ENCODE measurements at places on chromosomes 6 and 20.

- peak; percentile 46 for DNase-seq
These were observed at the start of gene TFAP2C for GRCh38 chr20:56628873-56629463. Gene TFAP2C, plus strand, starts transcription at chr20:56629306. Its CDS starts 239 bp downstream, at chr20:56629545.

- DNase-seq = no peak
These were observed 169.4 kb downstream of the EYS start for GRCh38 chr6:65537600-65537999.

GRCh38 chr20:52056203-52057062 lies 135.1 kb downstream of the ZFP64 start:
- peak; percentile 90 for DNase-seq

DNA sequence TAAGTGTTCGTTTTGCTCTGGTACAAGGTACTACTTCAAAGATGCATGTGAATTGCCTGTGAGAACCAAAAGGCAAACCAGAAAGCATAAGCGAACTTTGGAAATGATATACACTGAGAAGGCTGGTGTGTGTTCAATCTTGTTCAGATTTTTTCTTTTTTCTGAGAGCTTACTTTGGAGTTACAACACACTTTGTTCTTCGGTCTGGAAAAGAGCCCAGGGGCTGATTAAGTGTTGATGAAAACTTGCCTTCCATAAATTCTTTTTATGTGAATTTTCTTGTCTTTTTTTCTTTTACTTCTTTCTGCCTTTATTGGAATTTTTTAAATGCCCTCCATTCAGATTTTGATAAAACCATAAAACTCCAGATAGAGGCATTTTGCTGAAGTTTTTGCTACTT lies 395.1 kb upstream of the SASH1 start:
- DNase-seq = peak; percentile 78

GRCh38 chr6:26197933-26198721 lies 110.9 kb downstream of the HFE start:
- DNase-seq = no peak

DNA sequence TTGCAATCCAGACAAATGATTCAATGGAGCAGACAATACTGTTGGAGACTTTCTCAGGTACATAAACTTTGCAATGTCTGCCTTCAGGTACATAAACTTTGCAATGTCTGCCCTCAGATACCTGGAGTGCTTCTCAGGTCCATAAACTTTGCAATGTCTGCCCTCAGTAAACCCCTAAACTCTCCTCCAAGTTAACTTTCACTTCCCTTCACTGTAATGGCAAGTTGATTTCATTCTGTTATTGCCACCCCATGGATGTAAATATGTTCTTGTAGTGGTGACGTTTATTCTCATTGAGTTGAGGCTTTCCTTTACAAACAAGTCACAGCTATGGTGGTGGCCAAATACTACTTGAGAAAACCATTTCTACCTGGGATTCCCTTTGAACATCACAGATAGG lies 338.8 kb downstream of the EPM2A start:
- DNase-seq = no peak

DNA sequence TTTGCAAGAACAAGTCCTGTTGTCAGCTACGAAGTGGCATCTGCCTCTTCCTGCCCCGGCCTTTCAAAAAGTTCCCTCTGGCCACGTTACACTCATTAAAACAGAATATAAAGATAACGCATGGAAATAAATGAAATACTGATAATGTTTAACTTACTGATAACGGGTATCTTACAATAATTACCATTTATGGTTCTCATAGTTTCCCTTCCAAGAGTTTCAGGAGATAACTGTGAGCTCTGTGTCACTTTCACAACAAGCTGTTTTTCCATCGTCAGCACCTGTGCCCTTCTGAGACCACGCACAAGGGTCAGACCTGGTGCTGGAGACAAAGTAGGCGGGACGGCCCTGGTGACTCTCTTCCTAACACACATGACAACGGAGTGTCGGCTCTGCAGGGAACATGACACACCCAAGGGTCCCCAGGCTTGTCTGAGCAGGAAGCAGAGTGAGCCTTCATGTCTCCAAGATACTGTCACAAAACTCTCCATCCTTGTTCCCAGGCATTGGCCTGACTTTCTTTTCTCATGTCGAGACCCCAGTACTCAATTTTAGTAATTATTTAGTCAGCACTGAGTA lies 86.2 kb upstream of the THBS2 start:
- no peak for DNase-seq

- no peak for DNase-seq
These were observed 1.7 kb upstream of the PDE10A start for GRCh38 chr6:165664559-165665383.

- DNase-seq = no peak
These were observed 34.1 kb downstream of the ERGIC3 start for GRCh38 chr20:35575958-35576357.

DNA sequence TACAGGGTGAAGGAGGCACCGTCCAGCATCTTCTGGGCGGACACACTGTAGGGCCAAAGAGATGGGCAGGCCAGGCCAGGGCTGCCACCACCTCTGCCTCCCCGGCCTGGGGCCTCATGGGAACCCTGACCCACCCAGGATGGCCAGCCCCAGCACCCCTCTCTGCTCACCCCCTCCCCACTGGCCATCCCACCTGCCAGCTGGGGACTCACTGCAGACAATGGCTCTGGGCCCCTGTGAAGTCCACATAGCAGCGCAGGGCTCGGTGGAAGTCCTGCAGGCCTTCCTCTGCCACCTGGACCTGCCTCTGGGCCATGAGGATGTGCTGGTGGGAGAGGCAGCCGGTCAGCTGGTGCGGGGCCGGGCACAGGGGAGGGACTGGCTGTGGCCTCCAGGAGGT lies 3.6 kb upstream of the C20orf144 start:
- DNase-seq = no peak

DNA sequence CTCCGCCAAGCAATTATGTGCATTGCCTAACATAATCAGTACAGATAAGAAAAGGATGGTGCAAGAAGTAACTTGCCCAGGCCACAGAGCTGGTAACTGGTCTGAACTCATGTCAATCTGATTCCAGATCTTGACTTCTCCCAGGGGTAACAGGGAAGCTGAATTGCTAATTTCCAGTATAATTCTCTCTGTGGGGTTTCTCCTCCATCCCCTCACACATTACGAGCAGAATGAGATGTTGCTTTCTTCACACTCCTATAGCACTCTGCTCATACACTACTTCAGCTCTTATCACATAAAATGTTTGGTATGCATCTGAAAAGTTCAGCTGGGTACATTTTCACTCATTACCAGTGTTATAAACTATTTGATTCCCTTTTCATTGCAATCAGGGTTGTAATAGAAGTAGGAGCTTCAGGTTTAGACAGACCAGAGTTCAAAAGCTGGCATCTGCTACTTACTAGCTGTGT lies 24.0 kb upstream of the LRRC1 start:
- DNase-seq = no peak

- no peak for DNase-seq
These were observed 32.7 kb downstream of the TUBB2B start for GRCh38 chr6:3194535-3195419.

GRCh38 chr6:163750431-163751031 lies 336.0 kb downstream of the QKI start:
- no peak for DNase-seq

GRCh38 chr20:62639765-62640164 lies 2.5 kb upstream of the SLCO4A1 start:
- no peak for DNase-seq

DNA sequence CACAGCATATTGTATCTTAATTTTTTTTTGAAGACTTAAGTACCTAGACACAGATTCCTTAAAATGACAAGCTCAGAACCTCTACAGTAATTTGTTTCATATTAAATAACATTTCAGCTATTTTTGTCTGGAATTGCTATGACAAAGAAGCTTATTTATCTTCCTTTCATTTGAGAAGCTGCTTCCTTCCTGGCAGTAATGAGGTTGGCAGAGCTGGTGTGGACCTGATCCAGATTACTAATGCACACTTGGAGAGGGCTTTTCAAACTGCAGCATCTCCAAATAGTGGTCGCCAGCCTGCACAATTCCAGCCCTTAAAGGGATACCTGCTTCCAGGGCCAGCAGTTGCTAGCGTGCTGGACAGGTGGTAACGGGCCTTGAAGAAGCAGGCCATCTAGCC lies 12.1 kb downstream of the PTCHD4 start:
- no peak for DNase-seq

DNA sequence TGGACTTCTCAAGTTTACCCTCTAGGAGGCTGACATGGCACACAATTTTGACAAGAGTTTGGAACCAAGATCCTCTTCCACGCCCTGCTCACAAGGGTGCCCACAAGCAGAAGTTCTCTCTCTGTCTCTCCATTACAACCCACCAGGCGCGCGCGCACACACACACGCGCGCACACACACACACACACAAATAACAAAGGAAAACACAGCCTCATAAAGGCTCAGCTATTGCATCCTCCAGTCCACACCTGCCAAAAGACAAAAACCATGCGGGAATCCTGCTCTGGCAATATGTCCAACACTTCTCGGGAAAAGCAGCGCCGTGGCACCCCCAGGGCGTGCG lies 870 bp downstream of the PAK5 start:
- DNase-seq = no peak

DNA sequence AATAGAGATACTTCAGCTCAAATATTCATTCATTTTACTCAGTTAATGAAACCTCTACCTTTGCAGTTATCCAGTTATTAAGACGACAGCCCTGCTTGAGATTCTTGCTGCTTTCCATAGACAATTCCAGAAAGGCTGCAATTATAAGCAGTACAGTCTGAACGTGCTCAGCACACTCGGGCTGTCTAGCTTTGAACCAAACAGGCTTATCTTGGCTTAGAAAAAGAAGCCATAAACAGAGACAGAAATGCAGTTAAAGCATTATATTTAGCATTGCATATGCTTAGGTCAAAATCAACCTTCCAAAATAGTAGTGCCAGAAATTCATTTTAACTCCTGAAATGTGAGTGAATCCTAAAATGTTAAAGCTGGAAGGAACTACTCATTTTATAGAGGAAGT lies 204.1 kb upstream of the KCNQ5 start:
- no peak for DNase-seq

DNA sequence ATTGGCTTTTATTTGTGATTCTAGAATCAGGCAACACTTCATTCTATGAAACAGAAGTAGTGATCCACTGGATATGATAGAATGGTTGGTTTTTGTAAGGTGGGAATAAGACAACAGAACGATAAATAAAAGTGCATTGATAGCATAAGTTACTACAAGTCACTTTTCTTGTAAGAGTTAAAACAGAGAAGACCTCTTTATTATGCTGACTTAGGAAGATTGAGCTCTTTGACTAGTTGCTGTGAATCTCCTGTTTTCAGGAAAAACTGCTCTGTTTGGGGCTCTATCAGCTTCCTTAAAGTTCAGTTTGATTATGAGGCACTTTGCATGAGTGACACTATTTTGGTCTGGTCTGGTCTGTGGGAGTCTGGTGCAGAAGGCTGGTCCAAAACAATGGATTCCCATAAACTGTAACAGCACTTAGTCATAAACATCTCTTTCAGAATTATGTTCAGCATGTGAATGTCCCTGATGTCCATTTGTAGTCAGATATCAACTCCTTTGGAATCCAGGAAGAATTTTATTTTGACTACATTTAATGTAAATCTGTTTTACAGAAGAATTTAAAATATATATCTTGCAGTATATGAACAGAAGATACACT lies 35.0 kb upstream of the DSE start:
- DNase-seq = no peak

- DNase-seq = no peak
These were observed 32.2 kb downstream of the HTR1E start for GRCh38 chr6:86969573-86969972.

- peak; percentile 80 for DNase-seq
These were observed 42.8 kb downstream of the CDC5L start for GRCh38 chr6:44430326-44430725.

- DNase-seq = peak; percentile 45
These were observed 25.2 kb upstream of the C20orf204 start for GRCh38 chr20:64010711-64011237.

DNA sequence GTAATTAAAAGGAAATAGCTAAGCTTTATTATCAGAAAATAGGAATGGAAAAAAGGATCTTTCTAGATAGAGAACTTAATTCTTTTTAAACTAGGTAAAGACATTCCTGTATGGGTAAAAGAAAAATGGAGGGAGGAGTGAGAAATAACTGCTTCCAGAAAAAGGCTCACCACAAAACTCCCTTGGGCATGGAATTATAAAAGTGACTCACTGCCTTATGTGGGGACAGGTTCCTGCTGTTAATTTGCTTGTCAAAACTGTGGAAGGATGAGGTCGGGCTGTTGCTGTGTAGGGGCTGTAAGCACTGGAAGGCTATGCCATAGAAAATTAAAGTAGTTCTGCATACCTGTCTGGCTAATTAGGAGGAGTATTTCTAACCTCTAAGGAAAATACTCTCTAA lies 158.7 kb downstream of the UBE3D start:
- DNase-seq = peak; percentile 57

DNA sequence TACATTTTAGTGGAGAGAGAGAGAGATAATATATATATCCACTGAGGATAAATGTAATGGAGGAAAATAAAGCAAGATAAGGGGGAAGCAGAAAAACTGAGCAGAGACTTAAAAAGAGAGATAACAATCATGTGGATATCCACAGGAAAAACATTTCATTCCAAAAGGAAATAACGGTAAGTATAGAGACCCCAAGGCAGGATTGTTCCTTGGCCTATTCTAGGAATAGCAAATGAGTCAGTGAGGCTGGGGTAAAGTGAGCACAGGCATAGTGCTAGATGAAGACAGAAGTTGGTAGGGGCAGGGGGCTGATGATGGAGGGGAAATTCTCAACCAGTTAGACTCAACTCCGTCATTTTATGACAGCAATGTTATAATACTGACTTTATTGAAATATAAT lies 11.2 kb downstream of the CDC40 start:
- no peak for DNase-seq

DNA sequence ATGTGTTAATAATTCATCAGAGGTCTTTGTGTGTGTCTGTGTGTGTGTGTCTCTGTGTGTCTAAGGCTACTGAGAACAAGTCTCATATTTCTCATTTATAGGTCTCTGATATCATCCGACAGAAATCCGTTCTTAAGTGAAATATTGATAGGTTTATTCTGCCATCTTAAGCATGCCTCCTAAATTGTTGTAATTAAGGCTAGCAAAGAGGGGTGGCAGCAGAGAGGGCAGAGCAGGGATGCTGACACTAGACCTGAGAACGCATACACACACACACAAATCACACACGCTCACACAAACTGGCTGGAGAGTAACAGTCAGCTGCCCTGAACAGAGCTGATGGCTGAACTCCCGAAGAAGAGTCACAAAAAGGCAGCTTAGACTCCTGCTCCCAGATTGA lies 84.9 kb upstream of the LRFN2 start:
- DNase-seq = no peak

- DNase-seq = no peak
These were observed 39.3 kb downstream of the HUS1B start for GRCh38 chr6:617456-618100.

GRCh38 chr6:108564178-108564577 lies 3.5 kb downstream of the FOXO3 start:
- DNase-seq = peak; percentile 94
